ENCODE measurements at places on chromosomes 12 and 14. TPM values are rescaled to one million over a fixed set of nuclear protein-coding genes. Genes with fewer than 3 reads are reported as not detected.

TSPAN11 gene
- 27.1 TPM for total RNA-seq

ANKRD33 gene
- total RNA-seq = not detected

B4GALNT1 gene
- total RNA-seq = 3.3 TPM

B3GNT4 gene
- 0.41 TPM for total RNA-seq

TMED10 gene
- total RNA-seq = 189 TPM

PCED1B gene
- total RNA-seq = 0.31 TPM

PPM1A gene
- 65.3 TPM for total RNA-seq

IL26 gene
- not detected for total RNA-seq

LRP10 gene
- total RNA-seq = 30.5 TPM

TAC3 gene
- total RNA-seq = not detected

KRT75 gene
- 0.21 TPM for total RNA-seq

SMIM41 gene
- 0.82 TPM for total RNA-seq

ZDHHC22 gene
- total RNA-seq = 0.41 TPM

MUCL1 gene
- not detected for total RNA-seq

NPFF gene
- total RNA-seq = not detected

SERPINA6 gene
- total RNA-seq = not detected

CLEC12A gene
- total RNA-seq = not detected

PIANP gene
- 1.6 TPM for total RNA-seq

TMEM30B gene
- total RNA-seq = 7.9 TPM

ANO6 gene
- 79.1 TPM for total RNA-seq

TMBIM6 gene
- total RNA-seq = 334 TPM

JAG2 gene
- total RNA-seq = 58.5 TPM

SP1 gene
- total RNA-seq = 53.1 TPM

RTL1 gene
- total RNA-seq = 46.9 TPM

PLCZ1 gene
- total RNA-seq = not detected

Data from tongue (tissue), 3 donors.